Inflammatory macrophage treated with lipopolysaccharide for 4 hours (primary cell): ENCODE measurements at places on chromosomes 7 and 10.

GRCh38 chr7:128003167-128003566, 28.1 kb downstream of the LRRC4 start:
- peak; percentile 54 for DNase-seq

- no peak for DNase-seq
These were observed 179.8 kb downstream of the IPMK start for GRCh38 chr10:58087896-58088295.

GRCh38 chr7:157709531-157710251, 372.9 kb downstream of the DNAJB6 start:
- DNase-seq = no peak

GRCh38 chr10:282294-283139, 147.3 kb downstream of the ZMYND11 start:
- DNase-seq = no peak

DNA sequence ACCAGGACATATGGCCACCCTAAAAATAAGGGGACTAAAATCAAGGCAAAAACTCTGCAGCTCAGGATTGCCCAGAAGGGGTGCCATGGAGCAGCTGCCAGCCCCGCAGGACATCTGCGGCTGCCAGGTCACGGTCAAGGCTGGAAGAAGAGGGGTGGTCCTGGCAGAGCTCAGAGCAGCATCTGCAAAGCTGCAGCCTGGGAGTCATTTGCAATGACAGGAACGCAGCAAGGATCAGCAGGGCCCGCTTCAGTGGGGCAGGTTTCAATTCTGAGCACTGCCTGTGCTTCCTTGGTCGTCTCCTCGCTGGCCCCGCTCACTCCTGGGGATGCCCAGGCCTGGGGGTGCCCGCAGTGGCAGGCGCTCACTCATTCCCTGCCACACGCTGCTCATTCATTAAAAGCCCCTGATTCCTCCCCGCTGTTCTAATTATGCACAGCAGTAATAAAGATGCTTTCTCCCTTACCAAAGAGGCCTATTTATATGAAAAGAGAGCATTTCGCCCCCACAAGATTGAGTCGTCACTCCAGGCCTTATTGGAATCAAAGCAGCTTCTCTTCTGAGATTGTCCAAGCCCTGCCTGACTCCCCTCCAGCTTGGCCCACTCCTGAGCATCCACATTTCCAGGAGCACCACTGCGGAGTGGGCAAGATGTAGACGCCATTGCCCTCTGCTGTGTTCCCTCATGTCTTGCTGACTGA, 4.6 kb downstream of the HSPA12A start:
- DNase-seq = no peak

DNA sequence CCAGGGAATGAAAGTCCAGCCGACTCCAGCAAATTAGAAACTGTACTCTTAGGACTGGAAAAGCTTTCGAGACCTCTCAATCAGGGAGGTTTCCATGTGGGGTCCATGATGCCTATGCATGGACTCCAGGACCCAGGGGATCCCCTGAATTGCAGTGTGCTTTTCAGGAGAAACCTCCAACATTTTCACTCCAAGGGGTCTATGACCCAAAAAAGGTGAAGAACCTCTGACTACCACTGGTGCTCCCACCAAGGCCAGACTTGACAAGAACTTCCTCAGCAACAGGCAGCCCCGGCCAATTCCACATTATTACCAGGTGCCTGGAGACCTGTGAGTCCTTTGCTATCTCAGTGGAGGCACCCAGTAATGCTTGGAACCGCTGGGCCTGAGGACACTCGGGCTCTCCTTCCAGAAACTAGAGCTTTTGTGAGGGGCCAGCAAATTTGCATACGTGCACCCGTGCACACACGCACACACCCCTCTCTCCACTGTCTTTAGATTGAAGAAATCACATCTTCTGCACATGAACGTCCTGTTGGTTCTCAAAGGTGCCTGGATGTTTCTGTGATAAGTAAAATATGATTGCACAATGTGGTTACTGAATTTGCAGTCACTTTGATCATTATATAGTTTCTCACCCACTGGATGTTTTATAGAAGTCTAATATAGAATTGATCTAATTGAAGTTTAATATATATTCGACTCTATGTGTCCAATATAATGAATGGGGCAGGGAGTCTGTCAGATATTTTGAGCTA, 54.7 kb downstream of the SYPL1 start:
- DNase-seq = no peak

DNA sequence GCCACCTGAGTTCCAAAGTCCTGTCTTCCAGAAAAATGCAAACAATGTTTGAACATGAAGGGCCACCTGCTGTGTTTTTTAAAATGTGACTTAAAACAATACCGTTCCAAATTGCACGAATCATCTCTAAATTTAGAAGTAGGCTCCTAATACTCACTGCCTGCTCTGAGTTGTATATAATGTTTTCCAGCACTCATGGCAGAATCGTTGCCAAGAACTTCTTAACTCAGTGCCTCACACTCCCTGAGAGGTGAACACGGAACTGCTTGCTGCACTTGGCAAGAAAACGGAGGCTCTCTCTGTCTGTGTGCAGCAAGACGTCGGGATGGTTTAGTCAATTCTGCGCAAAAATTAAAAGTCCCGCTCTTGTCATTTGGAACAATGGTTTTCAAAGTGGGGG, 757.3 kb upstream of the AUTS2 start:
- DNase-seq = no peak

GRCh38 chr10:52027055-52027705, 286.9 kb upstream of the DKK1 start:
- no peak for DNase-seq

DNA sequence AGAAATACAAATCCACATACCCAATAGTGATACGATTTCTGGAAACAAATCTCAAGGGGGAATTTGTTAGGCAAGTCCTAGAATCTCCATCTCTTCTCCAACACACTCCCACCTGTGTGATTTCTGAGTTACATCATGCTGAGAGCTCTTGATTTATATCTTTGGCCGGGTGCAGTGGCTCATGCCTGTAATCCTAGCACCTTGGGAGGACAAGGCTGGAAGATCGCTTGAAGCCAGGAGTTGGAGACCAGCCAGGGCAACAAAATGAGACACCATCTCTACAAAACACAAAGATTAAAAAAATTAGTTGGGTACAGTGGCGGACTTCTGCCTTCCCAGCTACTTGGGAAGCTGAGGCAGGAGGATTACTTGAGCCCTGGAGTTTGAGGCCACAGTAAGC, 1.5 kb upstream of the MTPN start:
- DNase-seq = no peak

DNA sequence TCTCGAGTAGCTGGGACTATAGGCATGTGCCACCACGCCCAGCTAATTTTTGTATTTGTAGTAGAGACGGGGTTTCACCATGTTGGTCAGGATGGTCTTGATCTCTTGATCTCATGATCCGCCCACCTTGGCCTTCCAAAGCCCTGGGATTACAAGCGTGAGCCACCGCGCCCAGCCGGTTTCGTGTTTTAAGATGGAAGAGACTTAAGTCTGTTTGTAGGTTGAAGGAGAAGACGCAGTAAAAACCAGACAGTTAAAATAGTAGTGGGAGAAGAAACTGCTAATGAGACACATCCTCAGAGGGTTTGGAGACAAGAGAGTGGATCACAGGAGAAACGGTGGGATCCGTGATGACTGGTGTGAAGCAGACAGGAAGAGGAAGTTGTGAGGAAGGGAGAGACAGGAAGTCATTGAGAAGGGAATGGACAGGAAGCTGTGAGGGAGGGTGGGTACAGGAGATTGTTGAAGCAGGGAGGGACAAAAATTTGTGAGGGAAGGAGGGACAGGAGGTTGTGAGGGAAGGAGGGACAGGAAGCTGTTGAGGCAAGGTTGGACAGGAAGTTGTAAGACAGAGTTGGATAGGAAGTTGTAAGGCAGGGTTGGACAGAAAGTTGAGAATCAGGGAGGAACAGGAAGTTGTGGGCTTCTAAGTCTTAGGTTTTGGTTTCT, 115.5 kb downstream of the WDFY4 start:
- peak; percentile 93 for DNase-seq

GRCh38 chr7:81053623-81054022, 134.8 kb upstream of the SEMA3C start:
- DNase-seq = no peak

DNA sequence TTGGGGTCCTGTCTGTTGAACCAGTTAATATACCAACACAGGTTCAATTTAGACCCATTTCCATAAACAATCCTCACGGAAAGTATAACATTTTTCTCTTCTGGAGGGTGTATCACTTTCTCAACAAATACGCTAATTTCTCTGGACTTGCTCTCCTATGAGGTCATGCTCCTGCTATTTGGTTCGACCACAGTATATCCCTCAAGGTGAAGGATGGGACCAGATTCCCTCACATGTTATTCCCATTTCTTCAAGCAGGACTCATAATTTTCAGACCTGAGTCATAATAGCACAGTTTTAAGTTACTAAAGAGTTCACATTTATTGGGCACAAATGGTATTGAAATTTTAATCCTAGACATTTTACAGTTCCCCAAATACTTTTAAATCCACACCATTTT, 57.2 kb downstream of the ADAM12 start:
- no peak for DNase-seq

DNA sequence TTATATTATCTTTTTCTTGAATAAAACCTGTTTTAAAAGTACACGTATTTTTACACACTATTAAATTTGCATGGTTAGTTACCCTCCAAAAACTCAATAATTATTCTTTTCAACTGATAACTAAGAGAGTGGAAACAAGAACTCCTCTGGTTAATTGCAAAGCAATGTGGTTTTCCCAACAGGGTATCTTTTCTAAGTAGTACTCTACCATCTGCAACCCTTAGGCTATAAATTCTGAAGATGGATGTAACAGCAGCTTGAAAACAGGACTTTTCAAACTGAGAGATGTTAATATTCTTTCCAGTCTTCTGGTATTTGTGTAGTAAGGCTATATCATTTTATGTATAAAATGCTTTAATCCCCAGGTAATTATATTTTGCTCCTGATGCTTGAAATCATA, 916.1 kb upstream of the POT1 start:
- DNase-seq = no peak

DNA sequence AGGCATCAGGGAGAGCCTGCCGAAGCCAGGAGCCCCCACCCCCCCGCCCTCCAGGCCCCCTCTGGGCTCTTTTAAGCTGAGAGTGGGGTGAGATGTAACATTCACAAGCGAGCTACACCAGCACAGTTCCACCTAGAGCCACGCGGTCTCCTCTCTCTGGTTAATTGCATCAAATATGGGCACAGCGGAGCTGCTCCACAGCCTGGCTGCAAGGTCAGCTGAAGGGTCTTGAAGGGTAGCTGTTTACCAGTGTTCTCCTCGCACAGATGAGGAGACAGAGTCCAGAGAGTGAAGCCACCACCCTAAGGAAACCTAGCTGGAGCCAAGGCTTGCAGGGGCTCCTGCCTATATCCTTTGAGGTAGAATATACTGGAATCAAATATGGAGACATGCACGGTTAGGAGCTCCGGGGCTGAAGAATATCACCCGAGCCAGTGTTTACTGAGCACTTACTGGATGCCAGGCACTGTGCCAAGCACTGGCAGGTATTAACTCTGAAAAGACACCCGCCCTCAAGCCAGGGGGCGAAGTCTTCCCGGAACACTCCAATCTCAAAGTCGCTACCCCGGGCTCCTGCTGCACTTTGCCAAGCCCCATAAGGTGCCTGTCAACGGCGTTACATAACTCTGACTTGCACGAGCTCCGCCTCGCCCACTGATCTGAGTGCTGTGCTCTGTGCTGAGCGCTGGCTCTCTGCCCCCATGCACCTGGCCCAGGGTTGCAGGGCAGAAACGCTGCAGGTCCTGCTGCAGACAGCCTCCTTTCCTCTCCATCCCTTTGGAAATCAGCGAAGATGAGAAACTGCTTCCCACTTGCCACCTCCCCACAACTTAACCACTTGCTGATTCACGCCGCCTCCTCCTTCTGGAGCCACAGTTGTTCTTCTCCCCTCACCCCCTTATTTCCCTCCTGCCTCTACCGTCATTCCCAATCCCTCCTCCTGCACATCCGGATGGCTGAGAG, 5.4 kb downstream of the CHST15 start:
- no peak for DNase-seq
